ENCODE measurements at places on chromosomes 11 and 22.

GRCh38 chr11:69834811-69835800 is 15.9 kb upstream of the FGF3 start:
- no peak for DNase-seq

DNA sequence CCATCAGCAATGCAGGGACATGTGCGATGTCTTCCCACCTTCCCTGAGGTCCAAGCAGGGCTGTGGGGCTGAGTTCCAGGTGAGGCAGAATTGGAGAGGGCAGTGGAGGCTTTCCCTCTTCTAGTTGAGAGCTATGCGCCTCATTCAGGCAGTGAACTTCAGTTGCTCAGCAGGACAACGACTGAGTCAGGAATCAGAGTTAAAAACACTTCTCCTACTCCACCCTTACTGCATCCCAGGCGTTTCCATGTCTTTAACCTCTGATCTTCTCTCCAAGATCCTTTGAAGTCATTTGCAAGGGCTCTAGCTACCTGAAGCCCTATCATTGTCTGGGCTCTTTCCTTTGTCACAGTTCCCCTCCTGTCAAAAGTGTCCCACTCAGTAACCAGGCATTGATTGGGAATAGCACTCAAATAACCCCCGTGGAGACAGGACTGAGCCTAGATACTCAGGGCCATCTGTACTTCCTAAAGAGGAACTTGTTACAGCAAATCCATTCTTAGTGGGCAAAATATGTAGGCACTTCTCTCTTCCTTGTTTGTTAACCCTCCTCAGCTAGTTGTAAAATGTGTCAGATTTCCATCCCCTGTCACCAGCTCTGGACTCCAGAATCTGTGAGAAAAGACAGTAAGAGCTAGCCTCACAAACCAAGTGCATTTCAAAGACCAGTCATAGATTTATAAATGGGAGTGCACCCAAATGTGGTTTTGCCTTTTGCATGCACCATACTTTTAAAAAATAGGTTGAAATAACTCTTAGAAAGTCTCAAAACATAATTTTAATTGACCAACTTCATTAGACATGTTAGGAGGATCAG is 72.5 kb upstream of the MYO18B start:
- DNase-seq = no peak

DNA sequence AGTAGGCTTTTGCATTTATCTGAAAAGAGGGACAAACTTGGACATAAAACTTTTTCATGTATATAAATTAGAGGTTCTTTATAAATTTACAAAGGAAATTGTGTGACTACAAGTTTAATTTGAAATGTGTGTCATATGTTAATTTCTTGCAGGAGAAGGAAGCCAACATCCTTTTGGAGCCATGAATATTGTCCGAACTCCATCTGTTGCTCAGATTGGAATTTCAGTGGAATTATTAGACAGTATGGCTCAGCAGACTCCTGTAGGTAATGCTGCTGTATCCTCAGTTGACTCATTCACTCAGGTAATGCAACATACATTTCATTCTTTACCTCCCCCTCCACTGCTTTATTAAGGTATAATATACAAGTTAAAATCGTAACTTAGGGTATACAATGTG is 35.2 kb downstream of the HIKESHI start:
- no peak for DNase-seq

- DNase-seq = no peak
These were observed 79.0 kb downstream of the MICAL3 start for GRCh38 chr22:17945156-17945887.

DNA sequence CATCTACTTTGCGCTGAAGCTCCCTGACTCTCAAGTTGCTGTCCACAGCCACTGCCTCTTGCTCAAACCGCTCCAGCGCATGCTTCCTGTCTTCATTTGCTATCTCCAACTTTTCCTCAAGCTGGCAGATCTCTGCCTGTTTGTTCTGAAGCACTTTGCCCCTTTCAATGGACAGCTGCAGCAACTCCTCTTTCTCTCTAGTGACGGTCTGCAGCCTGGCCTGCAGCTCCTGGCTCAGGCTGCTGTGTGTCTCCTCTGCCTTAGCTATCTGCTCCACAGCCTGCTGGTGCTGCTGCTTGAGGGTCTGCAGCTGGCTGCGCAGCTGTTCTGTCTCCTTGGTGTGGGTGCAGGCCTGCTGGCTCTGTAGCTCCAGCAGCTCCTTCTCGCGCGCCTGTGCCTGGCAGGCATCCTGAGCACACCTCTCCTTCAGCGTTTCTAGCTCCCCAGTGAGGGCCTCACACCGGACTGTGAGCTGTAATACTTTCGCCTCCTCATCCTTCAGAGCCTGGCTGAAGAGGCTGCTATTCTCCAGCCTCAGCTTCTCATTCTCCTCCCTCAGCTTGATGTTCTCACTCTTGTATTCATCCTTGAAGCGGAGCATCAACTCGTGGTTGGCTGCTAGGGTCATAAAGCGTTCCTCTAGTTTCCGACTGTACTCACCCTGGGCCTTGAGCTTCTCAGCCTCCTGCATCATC is 723 bp downstream of the CCDC89 start:
- peak; percentile 12 for DNase-seq

DNA sequence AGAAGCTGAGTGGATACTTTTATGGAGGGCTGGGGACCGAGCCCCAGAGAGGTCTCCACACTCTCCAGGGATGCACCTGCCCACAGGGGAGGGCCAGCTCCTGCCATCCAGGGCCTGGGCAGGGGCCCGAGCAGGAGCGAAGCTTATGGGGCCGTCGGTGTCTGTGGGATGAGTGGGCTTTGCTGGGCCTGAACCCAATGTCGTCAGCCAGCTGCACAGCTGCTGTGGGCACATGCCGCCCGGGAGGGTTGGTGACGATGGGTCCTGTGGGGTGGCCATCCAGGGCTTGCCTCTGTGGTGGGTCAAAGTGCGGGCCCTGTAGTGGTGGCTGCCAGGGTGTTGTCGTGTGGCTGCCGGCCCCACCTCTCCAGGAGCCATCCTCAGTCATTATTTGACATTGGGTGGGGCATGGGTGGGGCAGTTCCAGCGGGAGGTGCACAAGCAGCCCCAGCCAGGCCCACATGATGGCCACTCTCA is 447.1 kb downstream of the TBC1D22A start:
- DNase-seq = no peak

- DNase-seq = no peak
These were observed 1350.2 kb upstream of the RAG2 start for GRCh38 chr11:37948258-37948657.

DNA sequence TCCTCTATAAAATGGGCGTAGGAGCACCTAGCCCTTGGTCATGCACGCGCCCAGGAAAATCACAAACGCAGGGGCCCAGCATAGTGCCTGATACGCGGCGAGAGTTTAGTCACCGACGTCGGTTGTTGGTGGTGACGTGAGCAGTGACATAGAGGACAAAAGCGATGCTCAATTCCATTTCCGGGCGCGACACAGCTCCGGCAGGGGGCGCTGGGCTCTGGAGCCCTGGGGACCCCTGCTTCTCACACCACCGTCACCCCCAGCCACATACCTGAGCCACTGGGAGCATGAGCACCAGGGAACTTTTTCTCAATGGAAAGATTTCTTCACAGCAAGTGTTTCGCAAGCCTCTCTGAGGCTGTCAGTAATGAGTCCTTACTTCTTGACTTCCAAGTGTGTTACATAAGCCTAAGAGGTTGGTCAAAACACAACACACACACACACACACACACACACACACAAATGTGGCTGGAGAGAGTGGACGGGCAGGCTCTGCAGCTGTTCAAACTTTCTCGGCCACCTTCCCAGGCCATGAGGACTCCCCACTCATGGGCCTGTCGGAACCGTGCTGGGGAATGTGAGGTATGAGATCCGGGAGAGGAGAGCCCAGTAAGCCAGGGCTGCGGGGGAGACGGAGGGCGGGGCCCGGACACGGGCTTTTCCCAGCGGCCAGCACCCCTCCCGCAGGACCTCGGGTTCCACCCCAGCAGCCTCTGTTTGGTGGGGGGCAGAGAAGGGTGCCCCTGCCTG is 36.9 kb upstream of the LINC01488 start:
- peak; percentile 41 for DNase-seq

GRCh38 chr11:74783241-74783871 is 34.7 kb downstream of the RNF169 start:
- no peak for DNase-seq

DNA sequence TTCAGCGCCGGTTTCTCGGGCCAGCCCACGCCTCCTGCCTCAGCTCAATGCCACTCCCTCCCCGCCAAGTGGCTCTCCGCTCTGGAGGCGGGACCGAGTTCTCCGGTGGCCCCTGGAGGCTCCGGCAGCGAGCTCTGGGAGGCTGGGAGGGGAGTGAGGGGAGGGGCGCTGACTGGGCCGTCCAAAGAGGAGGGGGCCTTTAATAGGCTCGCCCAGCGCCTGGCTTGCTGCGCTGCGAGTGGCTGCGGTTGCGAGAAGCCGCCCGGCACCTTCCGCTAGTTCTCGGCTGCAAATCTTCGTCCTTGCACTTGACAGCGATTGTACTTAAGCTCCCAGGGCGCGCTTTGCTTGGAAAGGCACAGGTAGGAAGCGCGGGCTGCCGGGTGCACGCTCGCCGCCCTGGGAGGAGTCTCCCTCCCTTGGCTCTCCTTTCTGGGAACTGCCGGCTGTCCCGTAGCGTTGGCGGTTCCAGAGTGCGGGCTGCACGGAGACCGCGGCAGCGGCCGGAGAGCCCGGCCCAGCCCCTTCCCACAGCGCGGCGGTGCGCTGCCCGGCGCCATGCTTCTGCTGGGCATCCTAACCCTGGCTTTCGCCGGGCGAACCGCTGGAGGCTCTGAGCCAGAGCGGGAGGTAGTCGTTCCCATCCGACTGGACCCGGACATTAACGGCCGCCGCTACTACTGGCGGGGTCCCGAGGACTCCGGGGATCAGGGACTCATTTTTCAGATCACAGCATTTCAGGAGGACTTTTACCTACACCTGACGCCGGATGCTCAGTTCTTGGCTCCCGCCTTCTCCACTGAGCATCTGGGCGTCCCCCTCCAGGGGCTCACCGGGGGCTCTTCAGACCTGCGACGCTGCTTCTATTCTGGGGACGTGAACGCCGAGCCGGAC is at the start of gene ADAMTS15:
ADAMTS15 (plus strand) TSS at position 230 of the 894 bp plus-strand sequence; CDS start at position 559, 329 bp downstream.
- no peak for DNase-seq

- DNase-seq = no peak
These were observed 110.0 kb upstream of the SPON1 start for GRCh38 chr11:13852481-13852880.

DNA sequence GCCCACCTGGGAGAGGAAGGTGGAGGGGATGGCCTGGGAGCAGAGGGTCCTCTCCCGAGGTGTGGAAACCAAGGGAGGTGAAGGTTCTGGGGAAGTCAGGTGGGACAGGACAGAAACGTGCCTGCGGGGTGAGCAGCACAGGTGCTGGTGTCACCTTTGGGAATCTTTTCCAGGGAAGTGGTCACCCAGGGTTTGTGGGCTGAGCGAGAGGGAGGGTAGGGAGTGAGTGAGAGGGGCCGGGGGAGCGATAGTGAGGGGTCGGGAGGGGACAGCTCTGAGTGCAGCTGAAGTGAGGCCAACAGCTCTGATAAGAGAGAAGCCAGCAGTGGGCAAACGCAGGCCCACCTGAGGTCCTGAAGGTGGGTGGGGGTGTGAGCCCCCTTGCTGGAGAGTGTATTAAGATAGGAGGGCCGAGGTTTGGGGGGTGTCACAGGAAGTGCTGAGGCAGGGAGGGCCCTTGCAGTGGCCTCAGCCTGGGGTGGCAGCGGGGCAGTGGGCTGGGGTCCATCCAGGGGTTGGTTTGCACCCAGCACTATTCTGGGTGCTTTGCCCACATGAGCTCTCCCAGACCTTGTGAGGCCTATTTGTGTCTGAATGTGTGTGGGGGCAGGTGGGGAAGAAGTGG is 1.6 kb upstream of the SHANK3 start:
- DNase-seq = no peak

GRCh38 chr11:72671152-72672099 is 2.8 kb downstream of the PDE2A start:
- no peak for DNase-seq

DNA sequence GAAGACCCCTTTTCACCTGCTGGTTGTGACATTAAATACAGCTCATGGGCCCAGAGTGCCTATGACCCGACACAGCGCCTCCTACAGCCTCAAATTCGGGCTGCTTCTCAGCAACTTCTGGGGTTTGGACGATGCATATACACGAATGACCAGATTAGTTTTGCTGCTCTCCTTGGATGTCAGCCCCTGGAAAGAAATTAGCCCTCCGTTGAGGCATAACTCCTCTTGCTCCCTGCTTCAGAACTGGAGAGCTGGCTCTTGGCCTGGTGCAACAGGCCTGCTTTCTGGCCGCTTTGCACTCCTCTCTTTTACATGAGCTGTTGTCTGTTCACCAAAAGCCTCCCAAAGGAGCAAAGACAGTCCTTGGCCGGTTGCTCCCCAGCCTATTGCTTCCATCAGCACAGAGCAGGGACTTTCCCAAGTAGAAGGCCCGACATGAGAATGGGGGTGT is 3.3 kb downstream of the TECTA start:
- DNase-seq = no peak

- no peak for DNase-seq
These were observed 509.4 kb upstream of the RAG2 start for GRCh38 chr11:37107415-37107814.

DNA sequence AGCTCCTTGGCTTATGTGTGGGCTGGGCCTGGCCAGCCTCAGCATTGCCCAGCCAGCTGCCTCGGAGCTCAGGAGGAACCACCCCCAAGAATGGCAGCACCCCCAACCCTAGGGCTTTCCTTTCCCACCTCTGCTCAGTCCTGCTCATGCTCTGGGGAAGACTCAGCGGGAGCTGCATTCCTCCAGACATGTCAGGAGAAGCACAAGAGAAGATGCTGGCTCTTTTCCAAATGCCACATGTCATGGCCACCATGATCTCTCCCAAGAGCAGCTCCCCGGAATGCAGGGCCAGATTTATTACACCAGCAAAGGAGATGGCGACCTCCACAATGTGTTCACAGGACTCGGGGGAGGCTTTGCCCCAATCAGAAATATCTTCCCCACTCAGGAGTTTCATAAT is 143.7 kb downstream of the PKNOX2 start:
- DNase-seq = no peak

- no peak for DNase-seq
These were observed 39.9 kb upstream of the BLID start for GRCh38 chr11:122155765-122156527.

- no peak for DNase-seq
These were observed 49.4 kb downstream of the GALNT18 start for GRCh38 chr11:11572386-11572785.

DNA sequence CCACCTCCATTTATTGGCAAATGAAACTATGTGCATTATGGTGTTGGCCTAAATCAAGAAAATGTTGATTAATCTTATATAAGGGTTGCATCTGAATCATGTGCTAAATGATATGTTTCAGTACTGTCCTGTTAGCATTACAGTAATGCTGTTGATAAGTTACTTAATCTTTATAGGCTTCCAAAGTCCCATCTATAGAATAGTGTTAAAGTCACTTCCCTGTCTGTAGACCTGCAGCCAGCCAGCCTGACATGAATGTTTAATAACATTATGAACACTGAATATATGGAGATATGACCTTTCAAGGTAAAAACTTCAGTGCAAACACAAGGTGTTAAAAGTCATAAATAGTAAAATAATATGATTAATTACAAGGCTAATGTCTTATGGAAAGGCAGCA is 3.6 kb upstream of the TOM1 start:
- no peak for DNase-seq

- peak; percentile 15 for DNase-seq
These were observed 122.5 kb upstream of the FGF3 start for GRCh38 chr11:69941546-69942332.

- DNase-seq = no peak
These were observed 327.1 kb downstream of the SHANK2 start for GRCh38 chr11:70925238-70925637.

Measured in dorsolateral prefrontal cortex (tissue), 122 donors.